ENCODE measurements at places on chromosomes 12 and 14. TPM values are rescaled to one million over a fixed set of nuclear protein-coding genes. Genes with fewer than 3 reads are reported as not detected.

Gene SCNN1A
- 284 TPM for total RNA-seq

DNA sequence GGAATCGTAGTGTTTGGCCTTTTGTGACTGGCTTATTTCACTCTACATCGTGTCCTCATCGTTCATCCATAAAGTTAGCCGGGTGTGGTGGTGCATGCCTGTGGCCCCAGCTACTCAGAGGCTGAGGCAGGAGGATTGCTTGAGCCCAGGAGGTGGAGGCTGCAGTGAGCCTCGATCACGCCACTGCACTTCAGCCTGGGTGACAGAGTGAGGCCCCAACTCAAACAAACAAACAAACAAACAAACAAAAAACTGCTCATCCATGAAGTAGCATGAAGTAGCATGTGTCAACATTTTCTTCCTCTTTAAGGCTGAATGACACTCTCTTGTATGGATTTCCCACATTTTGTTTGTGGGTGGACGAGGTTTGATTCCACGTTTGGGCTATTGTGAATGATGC lies 44.0 kb upstream of the MEG3 start:
- no peak for DNase-seq
- no peaks in the 10 kb centered on the region for H3K4me1 ChIP-seq
- no peak overlapping the region for H3K4me3 ChIP-seq
- H3K27ac ChIP-seq, result no peak overlapping the region

Gene PLD4
- total RNA-seq, result 0.14 TPM

- no peak overlapping the region for H3K27ac ChIP-seq
- H3K4me3 ChIP-seq, result no peak overlapping the region
- H3K4me1 ChIP-seq, result peaks cover 3% of the 10 kb centered on the region
These were observed 5.7 kb upstream of the AKAP5 start for GRCh38 chr14:64459405-64460136.

Gene C1QL4
- not detected for total RNA-seq

- no peak for DNase-seq
- no peaks in the 10 kb centered on the region for H3K27me3 ChIP-seq
- H3K4me1 ChIP-seq, result no peaks in the 10 kb centered on the region
- H3K4me3 ChIP-seq, result no peak overlapping the region
These were observed 294.6 kb downstream of the FLRT2 start for GRCh38 chr14:85824526-85824925.

DNA sequence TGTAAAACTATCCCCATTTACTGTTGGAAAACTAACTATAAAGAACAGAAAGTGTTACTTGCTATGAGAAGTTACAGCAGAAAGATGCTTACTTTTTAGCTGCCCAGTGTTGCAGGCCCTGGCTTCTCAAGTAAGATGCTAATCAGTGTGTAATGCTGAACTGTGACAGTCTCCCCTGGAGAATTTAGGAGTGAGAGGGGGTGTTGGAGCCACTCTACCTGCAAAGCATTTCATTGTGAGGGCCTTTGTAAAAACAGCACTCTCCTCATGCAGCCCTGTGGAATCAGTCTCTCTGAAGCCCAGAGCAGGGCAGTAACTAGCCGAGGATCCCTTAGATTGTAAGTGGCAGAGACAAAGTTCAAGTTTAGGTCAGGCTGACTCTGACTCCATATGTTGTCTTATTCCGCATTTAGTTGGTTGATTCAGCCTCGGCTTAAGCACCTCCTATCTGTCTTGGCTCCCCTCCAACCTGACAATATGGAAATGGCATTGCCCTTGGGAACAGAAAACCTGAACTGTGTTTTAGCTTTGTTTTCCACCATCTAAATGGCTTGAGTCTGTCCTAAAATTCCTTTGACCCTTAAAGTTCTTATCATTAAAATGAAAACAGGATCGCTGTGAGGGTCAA lies 141.3 kb downstream of the PRKCH start:
- H3K36me3 ChIP-seq, result peaks cover 7% of the 10 kb centered on the region
- no peak overlapping the region for H3K4me3 ChIP-seq
- H3K27ac ChIP-seq, result peak overlapping the region; percentile 28
- DNase-seq, result no peak
- no peaks in the 10 kb centered on the region for H3K27me3 ChIP-seq
- H3K4me1 ChIP-seq, result no peaks in the 10 kb centered on the region

Gene CDCA4
- total RNA-seq, result 4.5 TPM

- no peak overlapping the region for H3K27ac ChIP-seq
- no peaks in the 10 kb centered on the region for H3K36me3 ChIP-seq
- DNase-seq, result no peak
- H3K4me1 ChIP-seq, result no peaks in the 10 kb centered on the region
These were observed 156.7 kb downstream of the NTF3 start for GRCh38 chr12:5588591-5588990.

- H3K27ac ChIP-seq, result no peak overlapping the region
- DNase-seq, result no peak
- H3K36me3 ChIP-seq, result no peaks in the 10 kb centered on the region
- H3K4me1 ChIP-seq, result no peaks in the 10 kb centered on the region
These were observed 11.2 kb upstream of the NCKAP1L start for GRCh38 chr12:54486173-54486867.

- H3K27ac ChIP-seq, result no peak overlapping the region
- DNase-seq, result no peak
- no peak overlapping the region for H3K4me3 ChIP-seq
- H3K4me1 ChIP-seq, result no peaks in the 10 kb centered on the region
- no peaks in the 10 kb centered on the region for H3K36me3 ChIP-seq
These were observed 124.1 kb downstream of the PAPOLA start for GRCh38 chr14:96626121-96626768.

GRCh38 chr12:3797531-3798048 lies 44.7 kb upstream of the CRACR2A start:
- no peak for DNase-seq
- H3K27ac ChIP-seq, result no peak overlapping the region
- no peak overlapping the region for H3K4me3 ChIP-seq

- no peak overlapping the region for H3K27ac ChIP-seq
- H3K4me1 ChIP-seq, result no peaks in the 10 kb centered on the region
- no peaks in the 10 kb centered on the region for H3K36me3 ChIP-seq
- H3K27me3 ChIP-seq, result no peaks in the 10 kb centered on the region
These were observed 239.4 kb upstream of the KRR1 start for GRCh38 chr12:75750716-75751306.

DNA sequence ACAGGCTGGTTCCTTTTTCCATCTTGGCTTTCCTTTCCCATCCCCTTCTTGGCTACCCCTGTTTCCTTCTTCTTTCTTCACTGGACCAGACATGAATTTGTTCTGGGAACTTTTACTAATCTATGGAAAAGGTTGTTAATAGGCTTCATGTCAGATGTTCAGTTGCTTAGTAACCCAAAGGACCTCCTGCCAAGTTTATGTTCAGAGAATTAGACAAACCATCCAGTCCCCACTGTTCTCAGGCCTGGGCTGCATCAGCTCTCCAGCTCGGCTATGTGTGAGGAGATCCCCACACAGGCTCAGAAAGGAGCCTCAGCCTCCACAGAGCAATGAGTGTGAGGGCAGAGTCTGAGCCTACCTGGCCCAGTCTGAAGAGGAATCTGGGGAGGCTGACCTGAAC lies 78.0 kb downstream of the AKAP6 start:
- H3K4me1 ChIP-seq, result no peaks in the 10 kb centered on the region
- H3K27me3 ChIP-seq, result no peaks in the 10 kb centered on the region
- no peak overlapping the region for H3K27ac ChIP-seq
- DNase-seq, result peak; percentile 69

DNA sequence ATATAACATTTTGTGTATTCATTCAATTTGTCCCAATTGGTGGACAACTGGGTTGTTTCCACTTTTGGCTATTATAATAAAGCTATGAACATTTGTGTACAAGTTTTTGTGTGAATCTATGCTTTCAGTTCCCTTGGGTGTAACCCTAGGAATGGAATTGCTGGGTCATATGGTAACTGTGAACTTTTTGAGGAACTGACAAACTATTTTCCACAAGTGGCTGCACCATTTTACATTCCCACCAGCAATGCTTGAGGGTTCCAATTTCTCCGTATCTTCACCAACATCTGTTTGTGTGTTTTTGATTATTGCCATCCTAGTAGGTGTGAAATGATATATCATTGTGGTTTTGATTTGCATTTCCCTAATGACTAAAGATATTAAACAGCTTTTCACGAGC lies 13.0 kb downstream of the LPCAT3 start:
- H3K27ac ChIP-seq, result no peak overlapping the region
- no peak for DNase-seq
- H3K27me3 ChIP-seq, result no peaks in the 10 kb centered on the region
- no peak overlapping the region for H3K4me3 ChIP-seq
- H3K36me3 ChIP-seq, result no peaks in the 10 kb centered on the region

Gene ITGB7
- 4.6 TPM for total RNA-seq

Gene PIANP
- 0.37 TPM for total RNA-seq

DNA sequence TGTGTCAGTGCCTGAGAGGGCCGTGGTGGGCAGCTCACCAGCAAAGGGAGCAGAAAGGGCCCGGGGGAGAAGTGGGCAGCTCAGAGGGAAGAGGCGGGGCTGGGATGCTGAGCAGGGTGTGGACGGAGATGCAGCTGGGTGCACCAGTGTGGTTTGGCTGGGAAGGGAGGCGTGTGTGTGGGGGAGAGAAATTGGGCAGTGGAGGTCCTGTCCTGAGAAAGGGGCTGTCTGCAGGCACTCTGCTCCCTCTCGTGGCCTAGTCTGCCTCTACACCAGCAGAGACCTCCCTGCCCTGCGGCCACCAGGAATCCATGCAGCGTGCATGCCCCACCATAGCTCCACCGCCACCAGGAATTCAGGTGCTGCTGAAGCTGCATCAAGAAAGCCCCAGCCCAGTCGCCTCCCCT lies 6.4 kb downstream of the TMEM121 start:
- no peak overlapping the region for H3K27ac ChIP-seq
- DNase-seq, result no peak
- no peak overlapping the region for H3K4me3 ChIP-seq
- peaks cover 37% of the 10 kb centered on the region for H3K27me3 ChIP-seq

Gene RPGRIP1
- 0.58 TPM for total RNA-seq
